Inflammatory macrophage treated with lipopolysaccharide for 4 hours (primary cell): ENCODE measurements at places on chromosomes 1 and 21.

DNA sequence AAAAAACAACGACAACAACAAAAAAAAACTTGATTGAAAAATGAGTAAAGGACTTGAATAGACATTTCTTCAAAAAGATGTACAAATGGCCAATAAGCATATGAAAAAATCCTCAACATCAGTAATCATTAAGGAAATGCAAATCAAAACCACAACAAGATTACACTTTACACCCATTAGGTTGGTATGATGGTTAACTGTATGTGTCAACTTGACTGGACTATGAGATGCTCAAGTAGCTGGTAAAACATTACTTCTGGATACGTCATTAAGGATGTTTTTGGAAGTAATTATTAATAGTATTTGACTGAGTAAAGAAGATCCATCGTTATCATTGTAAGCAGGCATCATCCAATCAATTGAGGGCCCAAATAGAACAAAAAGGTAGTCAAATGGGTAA is 34.9 kb upstream of the LYPLAL1 start:
- DNase-seq: no peak

DNA sequence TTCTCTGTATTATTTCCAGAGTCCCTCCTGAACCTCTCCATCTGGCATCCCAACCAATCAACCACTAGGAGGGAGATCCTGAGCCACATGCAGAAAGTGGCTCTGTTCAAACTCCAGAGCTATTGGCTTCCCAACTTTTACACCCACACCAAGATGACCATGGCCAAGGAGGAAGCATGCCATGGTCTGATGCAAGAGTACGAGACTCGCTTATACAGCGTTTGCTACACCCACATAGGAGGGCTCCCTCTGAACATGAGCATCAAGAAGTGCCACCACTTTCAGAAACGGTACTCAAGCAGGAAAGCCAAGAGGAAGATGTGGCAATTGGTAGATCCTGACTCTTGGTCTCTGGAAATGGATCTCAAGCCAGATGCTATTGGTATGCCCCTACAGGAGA is 23.6 kb downstream of the RGSL1 start:
- peak; percentile 69 for DNase-seq

DNA sequence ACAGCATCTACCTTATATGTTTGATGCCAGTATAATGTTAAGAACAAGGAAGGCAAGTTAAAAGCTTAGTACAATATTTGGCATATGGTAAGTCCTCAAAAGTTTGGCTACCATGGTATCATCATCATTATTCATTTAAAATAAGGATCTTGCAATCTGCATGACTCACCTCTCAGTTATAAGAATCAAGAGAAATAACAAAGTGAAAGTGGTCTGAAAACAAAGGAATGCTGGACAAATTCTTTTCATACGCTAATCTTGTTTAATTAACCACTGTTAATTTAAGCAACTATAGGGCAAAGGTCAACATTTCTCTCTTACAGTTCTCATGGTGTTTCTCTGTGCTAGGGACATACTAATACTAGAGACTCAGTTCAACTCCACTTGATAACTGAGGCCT is 13.0 kb upstream of the CLDN19 start:
- peak; percentile 36 for DNase-seq

GRCh38 chr1:59485171-59485570 is 188.3 kb downstream of the FGGY start:
- DNase-seq: no peak

DNA sequence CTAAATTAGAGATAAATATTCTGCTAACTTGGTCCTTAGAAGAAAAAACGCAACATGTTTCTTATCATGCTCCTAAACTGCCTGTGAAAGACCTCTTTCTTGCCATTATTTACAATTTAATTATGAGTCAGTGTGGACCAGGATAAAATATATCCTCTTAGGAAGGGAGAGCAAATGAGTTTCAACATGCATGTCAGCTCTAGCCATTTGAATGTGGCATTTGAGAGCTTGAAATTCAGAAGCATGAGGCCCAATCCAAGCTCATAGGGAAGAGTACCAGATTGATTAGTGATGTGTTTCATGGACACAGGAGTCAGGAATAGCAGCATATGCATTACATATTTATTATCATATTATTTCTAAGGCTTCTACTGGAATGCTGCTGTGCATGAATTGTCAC is 39.3 kb downstream of the TBX15 start:
- no peak for DNase-seq

- DNase-seq: no peak
Measured at GRCh38 chr1:53992085-53992874, 25.7 kb downstream of the LDLRAD1 start.

- DNase-seq: no peak
Measured at GRCh38 chr1:208254862-208255261, 10.7 kb upstream of the PLXNA2 start.

GRCh38 chr1:152941037-152941711 is 5.8 kb upstream of the SPRR5 start:
- no peak for DNase-seq

DNA sequence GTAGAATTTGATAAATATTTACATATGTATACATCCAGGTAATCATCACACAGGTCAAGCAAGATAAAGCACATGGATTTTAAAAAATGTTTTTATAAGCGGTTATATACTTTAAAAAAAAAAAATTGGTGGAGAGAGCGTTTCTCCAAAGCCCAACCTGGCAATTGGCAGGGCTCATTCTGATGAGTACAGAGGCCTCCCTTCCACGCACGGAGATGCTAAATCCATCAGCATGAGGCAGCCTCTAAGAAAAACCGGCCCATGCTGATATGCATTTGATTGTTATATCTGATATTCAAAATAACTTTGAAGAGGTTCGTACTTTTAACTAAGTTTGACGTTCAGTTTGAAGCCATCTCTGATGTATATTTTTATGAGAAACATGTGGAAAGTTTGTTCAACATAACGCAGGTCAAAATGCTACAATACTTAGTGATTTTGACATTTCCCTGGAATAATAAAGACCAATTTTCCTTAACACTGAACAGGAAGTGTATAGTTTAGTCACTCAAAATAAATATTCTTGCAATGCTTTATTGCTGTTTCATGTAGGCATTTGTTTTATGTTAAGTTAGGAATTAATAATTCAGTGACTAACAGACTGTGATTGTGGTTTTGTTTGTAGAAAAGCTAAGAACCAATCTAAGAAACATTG is 151.7 kb downstream of the NR5A2 start:
- no peak for DNase-seq

- DNase-seq: no peak
Measured at GRCh38 chr1:187641463-187641862, 812.7 kb downstream of the PLA2G4A start.

DNA sequence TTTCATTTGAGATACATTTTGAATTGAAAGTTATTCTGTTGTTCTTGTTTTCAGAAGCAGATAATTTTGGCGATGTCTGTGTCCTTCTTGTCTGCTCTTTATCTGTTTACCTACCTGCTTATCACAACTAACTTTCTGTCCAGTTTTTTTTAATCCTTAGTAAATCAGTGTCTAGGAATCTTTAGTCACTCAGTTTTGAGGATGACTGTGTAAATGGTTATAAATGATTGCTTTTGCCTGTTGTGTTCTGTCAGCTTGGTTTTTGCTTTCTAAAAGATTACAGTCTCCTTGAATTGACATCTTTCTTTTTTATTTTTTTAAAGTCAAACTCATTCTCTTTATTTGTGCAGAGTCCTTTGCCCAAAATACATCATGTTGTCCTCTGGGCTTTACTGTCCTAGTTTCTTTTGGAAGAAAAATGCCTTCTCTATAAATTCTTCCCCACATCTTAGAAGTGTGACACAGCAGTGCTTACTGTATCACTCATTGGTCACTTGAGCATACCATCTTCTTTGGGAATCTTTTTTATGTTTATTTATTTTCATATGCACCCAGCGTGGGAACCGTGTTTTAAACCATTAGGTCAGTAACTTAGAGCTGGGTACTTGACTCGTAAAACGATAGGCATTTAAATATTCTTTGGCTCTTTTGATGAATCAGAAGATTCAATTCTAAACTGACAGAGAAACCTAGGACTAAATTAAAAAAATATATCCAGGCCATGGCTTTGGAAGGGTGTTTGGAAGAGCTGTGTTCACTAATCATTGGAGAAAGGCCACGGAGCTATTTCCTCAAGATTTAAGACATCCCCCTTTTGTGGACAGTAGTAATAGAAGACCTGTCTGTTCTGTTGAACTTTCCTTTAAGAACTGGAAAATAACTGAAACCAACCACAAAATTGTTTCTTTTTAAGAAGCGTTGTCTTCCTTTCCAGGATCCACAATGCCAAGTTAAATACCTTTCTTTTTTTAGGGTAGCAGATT is 20.9 kb downstream of the LAMC1 start:
- no peak for DNase-seq

DNA sequence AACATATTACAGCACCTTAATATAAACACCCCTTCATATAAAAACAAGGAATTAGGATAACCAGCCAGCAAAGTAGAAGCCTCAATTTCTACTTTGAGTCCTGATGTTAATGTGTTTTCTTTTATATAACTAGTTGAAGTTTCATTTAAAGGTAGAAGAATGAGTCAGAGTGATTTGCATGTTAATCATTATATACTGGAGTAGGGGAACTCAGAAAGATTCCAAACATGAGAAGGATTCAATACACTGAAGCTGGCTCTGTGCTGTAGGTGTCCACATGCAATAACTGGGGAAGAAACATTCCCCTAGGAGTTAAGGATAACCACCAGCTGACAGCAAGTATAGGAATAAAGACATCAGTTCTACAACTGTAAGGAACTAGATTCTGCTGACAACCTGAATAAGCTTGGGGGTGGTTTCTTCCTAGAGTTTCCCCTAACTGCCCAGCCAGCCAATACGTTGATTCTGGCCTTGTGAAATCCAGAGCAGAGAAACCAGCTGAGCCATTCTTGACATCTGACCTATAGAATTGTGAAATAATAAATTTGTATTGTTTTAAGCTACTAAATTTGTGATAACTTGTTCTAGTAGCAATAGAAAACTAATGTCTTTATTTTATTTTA is 33.4 kb upstream of the RNPC3 start:
- peak; percentile 47 for DNase-seq

GRCh38 chr1:86169625-86170024 is 13.1 kb upstream of the COL24A1 start:
- no peak for DNase-seq

- peak; percentile 19 for DNase-seq
Measured at GRCh38 chr21:33871171-33871570, 44.4 kb downstream of the ATP5PO start.

DNA sequence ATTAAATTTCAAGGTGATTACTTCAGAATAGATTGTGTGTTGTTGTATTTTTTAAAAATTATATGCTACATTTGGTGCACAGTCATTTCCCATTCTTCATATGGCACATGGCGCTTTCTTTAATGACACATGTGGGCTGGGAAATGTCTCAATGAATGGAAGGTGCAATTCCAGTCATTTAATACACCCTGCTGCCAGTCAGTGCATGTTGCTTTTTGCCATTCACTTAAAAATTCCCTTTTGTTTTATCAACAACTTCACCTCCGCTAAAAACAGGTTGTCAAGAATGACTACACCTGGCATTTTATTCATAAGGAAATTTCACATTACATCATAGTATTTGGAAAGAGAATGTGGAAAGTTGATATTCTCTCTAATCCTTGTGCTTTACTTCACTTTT is 716.4 kb upstream of the ADAMTS5 start:
- DNase-seq: no peak

GRCh38 chr1:203207751-203208150 is 21.2 kb upstream of the CHI3L1 start:
- DNase-seq: no peak

- DNase-seq: no peak
Measured at GRCh38 chr1:61139775-61140549, 57.6 kb downstream of the NFIA start.

DNA sequence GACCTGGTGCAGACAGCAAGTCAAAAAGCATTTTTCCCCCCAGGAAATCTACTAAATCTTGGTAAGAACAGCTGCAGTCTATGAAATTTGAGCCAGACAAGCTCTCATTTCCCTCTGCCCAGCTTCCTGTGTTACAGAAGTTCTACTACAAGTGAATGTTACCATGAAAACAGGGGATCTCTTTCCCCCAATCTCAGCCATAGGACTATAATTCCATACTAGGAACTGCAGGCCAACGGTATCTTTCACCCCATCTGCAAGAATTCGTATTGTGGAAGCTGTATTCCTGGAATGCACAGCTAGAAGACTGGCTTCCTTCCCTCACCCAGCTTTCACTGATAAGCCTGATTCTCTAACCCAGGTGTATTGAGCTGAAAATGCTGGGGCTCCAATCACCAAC is 1655.4 kb downstream of the BRINP3 start:
- no peak for DNase-seq

DNA sequence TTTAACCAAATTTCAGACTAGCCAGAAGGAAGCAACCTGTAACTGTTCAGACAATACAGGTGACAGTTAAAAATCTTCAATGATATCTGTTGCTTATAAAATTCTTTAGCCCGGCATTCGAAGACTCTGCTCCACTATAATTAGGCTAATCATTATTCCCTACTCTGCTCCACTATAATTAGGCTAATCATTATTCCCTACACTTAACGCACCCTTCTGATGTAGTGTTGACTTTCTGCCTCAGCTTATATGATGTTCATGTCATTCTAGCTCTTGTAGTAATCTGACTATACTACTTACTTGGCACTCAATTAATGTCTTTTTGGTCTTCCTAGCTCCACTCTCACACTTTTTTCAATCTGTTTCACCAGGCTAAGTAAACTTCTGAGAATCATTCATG is 13.3 kb downstream of the TESK2 start:
- DNase-seq: no peak

DNA sequence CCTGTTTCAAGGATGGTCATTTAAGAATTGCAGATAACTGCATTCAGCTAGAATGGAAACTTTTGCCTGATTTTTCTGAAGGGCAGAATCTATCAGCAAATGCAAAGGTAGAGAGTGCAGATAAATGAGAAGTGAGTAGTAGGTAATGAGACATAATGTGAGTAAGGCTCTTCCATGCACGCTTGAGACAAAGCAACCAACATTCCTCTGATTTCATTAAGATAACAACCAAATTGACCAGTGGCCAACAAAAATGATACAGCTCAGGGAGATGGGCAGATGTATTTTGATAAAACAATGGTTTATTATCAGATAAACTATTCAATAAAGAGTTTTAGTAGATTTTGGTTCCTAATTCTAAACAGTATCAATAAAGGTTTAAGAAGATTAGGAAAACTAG is 404.4 kb upstream of the PBX1 start:
- DNase-seq: no peak

DNA sequence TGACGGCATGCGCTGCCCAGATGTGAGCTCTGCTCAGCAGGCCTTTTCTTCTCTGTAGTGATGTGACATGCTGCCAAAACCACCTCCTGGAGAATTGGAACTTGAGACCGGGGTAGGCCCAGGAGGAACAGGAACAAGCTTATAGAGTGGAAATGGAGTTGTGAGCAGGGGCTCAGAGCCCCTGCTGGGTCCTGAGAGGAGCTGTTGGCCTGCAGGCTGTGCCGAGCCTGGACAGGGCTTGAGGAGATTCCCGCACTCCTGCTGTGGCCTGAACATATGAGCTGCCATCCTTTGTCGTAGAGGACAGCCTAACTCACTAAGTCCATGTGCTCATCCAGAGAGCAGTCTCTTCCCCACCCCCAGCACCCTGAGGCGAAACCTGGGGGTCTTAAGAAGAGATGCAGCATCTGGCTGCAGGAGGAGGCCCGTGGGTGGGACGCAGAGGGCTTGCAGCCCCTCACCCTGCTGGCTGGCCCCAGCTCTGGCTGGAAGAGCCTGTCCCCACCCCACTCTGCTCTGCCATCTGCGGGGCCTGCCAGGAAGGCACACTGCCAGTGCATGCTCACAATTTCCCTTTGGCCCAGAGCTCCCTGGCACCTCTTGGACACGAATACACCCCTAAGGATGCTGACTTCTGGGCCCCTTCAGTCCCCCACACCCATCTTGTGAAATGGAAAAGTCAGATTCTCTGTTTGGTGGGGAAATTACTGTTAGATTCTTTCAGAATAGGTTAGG is 42.5 kb downstream of the PTPRF start:
- DNase-seq: no peak

- DNase-seq: no peak
Measured at GRCh38 chr1:175341631-175342429, 149.3 kb upstream of the KIAA0040 start.
